ENCODE measurements at places on chromosomes 3 and 15.
A peak's percentile ranks its signal among the peaks of the same experiment; 100 is the strongest.

- DNase-seq, result peak; percentile 1
These were observed 608.4 kb downstream of the CADM2 start for GRCh38 chr3:85567071-85567676.

DNA sequence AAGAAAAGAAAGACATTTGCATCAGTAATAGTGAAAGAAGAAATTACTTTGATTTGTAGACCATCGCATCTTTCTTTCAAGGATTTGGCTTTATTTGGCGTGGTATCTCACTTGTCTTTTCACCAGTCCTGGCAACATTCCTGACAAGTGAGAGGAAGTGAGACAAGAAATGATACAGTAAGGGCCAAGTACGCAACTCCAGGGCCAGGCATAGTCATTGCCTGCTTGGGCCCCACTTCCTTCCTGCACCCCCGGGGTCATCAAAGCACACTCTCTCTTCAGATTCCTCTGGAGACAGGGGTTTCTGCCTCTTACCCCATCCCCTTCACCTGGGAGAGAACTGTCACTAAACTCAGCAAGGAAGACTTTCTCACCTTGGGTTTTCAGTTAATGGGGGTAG is 55.1 kb downstream of the CD47 start:
- no peak for DNase-seq

DNA sequence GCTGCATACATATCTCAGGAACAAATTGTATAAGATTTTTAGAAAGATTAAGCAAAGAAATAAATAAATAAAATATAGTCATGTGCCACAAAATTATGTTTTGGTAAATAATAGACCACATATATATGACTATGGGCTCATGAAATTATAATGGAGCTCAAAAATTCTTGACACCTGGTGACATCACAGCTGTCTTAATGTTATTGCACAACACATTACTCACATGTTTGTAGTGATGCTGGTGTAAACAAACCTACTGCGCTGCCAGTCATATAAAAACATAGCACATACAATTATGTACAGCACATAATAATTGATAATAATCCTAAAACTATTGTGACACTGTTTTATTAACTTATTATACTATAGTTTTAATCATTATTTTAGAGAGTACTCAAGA is 1159.1 kb downstream of the SI start:
- no peak for DNase-seq

DNA sequence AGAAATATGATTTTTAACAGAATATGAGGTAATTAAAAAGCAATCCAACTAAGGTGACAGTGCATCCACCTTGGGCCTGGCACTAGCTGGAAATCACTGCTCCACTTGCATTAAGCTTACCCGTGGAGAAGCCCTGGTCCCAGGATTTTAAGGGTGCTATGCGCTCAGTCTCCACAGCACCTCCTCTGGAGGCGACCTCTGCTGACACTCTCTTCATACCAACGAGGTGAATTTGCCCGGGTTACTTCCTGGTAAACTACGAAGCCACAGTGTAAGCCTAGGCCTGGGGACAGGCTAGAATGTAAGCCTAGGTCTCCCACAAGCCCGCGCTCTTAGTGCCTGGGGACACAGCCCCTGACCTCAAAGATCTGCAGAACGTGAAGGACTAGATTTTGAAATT is 793 bp downstream of the APOD start:
- no peak for DNase-seq

GRCh38 chr3:37386627-37387230 is 212.3 kb upstream of the LRRFIP2 start:
- no peak for DNase-seq

DNA sequence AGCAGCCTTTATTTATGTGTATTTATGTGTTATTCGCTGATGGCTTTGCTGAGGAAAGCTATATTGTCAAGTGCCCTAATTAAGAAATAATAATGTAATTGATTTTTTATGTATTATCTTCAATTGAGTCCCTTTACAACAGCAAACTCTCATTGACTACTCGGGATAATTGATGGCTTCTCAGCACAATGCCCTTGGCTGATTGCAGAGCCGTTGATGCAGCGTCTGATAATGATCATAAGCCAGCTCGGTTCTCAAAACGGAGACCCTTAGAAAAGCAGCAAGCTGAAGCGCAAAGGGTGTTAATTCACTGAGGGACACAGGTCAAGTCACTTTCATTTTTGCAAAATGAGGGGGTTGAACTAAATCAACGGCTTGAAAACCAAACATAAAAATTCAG is 357.1 kb upstream of the KCNH8 start:
- DNase-seq, result peak; percentile 13

- DNase-seq, result no peak
These were observed 44.8 kb upstream of the RNU6-1 start for GRCh38 chr15:67884514-67885174.

DNA sequence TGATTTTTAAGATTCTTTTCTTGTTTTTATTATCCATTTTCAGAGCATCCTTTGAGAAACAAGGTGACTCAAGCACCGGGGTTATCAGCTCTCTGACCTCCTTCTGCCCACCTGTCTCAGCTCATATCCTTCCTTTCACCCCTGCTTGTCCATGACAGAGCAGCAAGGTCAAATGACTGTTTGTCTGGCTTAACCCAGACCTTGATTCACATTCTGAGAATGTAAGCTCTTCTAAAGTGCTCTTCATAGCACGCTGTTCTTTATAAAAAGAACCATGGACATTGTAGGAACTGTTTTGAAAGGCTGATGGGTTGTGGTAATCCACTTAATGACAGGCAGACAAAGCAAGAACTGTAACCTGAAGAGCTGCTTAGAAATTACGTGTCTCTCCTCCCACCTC is 122.5 kb downstream of the CHST2 start:
- DNase-seq, result no peak

DNA sequence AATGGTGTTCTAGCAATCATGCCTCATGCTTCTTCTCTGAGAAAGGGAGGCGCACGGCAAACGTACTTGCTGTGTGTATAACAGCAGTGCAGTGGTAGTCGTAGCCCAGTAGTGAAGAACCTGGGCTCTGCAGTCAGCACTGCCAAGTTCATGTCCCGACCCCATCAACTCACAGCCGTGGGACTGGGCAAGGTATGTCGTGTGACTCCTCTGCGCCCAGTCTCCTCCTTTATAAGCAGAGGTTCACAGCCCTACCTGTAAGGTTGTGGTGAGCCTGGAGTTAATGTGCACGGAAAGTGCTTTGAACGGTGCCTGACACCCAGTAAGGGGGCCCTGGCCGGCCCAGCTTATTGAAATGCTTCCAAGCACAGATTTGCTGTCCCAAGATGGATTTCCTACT is 26.6 kb downstream of the EHD4 start:
- DNase-seq, result no peak

DNA sequence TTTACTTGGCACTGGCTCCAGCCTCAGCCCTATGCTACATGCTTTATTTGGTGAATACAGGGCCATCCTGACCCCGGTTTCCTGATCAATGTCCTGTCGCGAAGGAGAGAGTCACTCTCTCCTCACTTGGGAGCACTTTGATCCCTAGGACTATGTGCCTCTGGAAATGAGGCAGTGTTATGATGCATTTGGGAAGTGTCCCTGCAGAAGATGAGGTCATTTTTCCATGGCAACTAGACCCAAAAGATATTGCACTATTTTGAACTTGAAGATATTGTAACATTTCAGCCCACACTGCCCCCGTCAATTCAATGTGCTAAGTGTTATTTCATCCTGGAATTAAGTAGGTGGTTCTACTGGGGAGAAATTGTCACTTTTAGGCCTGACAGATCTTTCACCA is 68.0 kb downstream of the LRRK1 start:
- DNase-seq, result no peak

- no peak for DNase-seq
These were observed 5.2 kb downstream of the ACY1 start for GRCh38 chr3:51988286-51989146.

- no peak for DNase-seq
These were observed 44.9 kb upstream of the CCNL1 start for GRCh38 chr3:157204880-157205279.

GRCh38 chr15:43232289-43232874 is 11.6 kb upstream of the EPB42 start:
- no peak for DNase-seq

DNA sequence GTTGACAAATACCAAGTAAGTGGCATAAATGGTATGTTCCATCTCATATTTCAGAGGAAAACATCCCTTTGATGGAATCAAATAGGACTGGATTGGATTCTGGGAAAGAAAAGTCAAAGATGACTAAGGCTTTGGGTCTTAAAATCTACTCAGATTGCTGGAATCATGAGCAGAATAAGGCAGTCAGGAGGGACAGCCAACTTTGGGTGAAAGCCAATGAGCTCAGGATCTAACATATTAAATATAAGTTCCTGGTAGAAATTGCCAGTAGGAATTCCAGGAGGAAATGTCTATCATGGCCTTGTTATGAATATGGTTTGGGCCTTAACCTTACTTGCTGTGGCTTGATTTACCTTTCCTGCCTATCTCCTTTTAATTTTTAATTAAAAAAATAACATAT is 55.3 kb downstream of the ISL2 start:
- no peak for DNase-seq

DNA sequence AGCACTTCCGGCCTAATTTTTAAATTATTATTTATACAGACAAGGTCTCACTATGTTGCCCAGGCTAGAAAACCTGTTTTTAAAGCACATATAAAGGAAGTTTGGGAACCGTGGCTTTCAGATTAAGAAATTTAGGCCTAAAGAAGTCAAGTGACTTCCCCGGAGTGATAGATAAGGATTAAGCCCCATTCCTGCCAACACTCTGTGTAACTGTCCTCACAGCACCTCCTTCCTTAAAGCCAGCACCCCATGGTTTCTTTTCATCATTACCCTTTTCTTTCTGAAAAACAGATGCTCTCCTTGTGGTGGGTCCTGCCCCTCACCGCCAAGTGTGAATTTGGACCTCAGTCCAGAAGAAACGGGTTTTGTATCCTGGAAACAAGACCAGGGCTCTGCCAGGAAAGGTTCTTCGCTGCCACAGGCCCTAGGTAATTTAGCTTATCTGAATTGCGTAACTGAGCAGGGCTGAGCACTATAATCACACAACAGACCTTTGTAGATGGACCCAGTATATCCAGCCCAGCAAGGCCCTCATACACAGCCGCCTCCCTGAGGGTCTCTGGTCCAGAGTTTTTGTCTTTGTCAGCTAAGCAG is 231.3 kb downstream of the PLCL2 start:
- no peak for DNase-seq

- DNase-seq, result no peak
These were observed 701.8 kb upstream of the CCDC54 start for GRCh38 chr3:106675451-106675850.

- DNase-seq, result no peak
These were observed 60.7 kb downstream of the ST3GAL6 start for GRCh38 chr3:98823791-98824190.

All from NCI-H1930 (cell line).